ENCODE measurements at places on chromosomes 5 and 9.

- DNase-seq: no peak
Observed at GRCh38 chr9:93465855-93466254, 12.5 kb upstream of the FAM120AOS start.

DNA sequence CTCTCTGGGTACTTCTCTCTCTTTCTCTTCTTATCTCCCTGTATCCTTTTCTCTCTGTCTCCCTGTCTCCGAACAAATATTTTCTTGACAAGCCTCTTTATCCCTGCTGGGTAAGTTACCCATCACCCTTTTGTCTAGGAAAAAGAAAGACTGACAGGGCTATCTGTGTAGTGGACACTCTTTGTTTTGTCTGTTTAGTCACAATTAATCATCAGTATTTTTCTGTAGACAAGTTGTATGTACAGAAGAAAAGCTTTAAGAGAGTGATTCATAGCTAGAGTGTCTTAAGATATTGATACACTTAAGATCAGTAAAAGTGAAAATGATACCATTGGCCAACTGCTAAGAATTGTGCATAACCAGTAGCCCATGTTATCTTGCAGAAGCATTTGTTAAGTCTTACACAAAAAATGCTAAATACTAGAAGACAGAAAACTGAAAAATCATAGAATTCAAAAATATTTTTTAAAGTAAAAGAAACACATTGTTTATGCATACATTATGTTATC lies 1043.8 kb upstream of the EDIL3 start:
- no peak for DNase-seq

GRCh38 chr9:124884376-124884775 lies 22.4 kb downstream of the ARPC5L start:
- no peak for DNase-seq

- DNase-seq: no peak
Observed at GRCh38 chr9:4177970-4178758, 121.7 kb downstream of the GLIS3 start.

DNA sequence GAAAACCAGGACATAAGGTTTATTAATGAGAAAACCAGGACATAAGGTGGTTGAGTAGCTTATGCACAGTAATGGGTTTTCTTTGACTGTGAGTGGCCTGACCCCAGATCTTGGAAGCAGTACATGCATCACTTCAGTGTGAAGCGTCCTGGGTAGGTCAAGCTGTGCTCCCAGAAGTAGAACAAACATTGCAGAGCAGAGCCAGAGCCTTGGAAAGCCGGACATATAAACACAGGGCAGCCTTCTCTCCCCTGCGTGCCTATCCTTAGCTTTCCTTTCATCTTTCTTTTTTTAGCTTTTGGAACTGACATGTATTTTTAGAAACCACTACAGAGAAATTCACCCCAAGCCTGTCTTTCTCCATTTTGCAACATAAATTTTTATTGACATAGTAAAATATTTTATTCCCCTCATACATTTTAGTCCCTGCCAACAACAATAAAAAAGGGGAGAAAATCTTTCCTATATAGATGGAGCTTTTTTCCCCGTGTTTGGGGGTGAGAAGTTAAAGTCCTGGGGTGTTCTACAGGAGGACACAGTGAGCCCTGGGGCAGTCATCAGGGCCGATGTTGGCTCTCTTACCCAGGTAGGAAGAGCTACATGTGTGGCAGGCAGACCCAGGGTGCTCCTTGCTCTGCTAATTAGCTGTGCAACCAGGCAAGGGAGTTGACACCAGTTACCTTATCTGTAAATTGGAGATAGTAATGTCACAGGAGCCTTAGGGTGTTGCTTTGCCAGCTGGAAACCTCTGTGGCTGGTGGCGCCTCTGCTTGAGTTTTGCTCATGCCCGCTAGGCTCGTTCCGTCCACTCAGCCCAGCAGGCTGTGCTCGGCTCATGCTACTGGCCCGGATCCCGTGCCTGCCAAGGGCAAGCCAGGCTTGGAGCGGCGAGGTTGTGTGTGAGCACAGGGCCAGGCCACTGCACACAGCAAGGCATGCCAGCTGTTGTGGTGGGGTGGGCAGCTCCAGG lies 389.6 kb downstream of the KDM4C start:
- DNase-seq: no peak

DNA sequence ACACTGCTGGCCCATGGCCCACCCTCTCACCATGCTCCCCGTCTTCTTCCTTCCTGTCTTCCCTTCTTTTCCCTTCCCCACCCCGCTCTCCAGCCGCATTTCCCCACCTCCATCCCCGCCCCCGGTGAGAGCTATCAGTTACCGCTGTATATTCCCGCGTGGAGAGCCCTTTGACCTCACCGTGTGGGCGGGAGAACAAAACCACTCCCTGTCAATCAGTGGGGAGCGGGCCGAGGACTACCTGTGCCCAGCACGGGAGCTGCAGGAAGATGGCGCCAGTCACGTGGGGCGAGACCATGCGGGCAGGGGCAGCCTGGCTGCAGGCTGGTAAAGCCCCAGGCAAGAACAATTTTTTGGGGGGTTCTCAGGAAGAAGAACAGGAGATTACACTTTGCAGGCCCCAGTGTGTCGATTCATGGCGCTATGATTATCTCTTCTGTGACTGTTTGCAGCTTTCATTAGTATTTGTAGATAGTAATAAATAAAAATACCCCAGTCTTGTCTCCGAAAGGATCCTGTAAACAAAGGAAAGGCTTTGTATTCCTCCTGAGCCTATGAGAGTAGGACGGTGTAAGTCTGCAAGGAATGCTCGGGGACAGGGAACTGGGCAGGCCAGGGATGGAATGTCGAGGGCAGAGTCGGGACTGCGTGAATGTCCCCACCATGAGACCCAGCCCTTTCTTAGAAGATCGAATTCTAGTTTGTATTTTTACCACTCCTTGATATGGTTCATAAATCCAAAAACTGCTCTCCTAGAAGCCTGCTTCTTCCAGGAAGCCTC lies 14.8 kb upstream of the DMRT1 start:
- DNase-seq: no peak

DNA sequence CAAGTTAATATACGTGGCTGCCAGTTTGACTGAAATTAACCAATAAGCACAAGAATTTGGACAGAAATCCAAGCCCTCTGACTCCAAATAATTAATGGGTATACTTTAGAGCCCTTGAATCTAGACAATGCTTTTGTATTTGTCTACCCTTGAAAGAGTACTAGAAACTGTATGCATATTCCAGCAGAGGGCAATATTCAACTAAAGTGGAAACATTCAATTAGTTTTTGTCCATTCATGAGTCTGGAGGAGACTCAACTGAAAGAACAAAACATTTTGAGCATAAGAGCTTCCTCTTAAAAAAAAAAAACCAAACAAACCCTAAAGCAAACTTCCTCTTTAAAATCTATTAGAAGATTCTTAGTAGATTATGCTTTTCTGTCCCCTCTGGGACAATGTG lies 157.8 kb downstream of the ARHGEF28 start:
- DNase-seq: no peak

GRCh38 chr5:60340965-60341471 lies 358.9 kb downstream of the DEPDC1B start:
- DNase-seq: no peak

- DNase-seq: no peak
Observed at GRCh38 chr9:4289411-4290326, 10.2 kb downstream of the GLIS3 start.

GRCh38 chr5:67543720-67544270 lies 347.2 kb upstream of the CD180 start:
- DNase-seq: no peak

GRCh38 chr5:142011572-142012185 lies 1.1 kb downstream of the GNPDA1 start:
- DNase-seq: no peak

DNA sequence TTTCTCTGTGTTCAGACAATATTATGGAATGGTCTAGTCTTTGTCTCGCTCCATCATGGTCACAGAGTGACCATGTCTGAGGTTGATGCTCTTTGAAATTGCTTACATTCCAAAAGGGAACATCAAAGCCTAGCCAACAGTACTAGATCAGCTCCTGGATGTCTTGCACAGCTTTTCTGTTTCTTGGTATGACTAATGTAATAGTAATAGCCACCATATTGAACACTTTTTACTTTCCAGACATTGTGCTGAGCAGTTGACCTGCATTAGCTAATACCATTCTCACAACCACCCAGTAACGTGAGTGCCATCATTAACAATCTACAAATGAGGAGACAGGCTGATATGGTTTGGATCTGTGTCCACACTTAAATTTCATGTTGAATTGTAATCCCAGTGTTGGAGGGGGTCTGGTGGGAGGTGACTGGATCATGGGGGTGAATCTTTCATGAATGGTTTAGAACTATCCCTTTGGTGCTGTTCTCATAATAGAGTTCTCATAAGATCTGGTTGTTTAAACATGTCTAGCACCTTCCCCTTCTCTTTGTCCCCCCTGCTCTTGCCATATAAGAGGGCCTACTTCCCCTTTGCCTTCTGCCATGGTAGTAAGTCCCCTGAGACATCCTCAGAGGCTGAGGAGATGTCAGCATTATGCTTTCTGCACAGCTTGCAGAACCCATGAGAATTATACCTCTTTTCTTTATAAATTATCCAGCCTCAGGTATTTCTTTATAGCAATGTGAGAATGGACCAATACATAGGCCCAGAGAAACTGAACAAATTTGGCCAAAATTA lies 577.5 kb upstream of the CLINT1 start:
- no peak for DNase-seq

DNA sequence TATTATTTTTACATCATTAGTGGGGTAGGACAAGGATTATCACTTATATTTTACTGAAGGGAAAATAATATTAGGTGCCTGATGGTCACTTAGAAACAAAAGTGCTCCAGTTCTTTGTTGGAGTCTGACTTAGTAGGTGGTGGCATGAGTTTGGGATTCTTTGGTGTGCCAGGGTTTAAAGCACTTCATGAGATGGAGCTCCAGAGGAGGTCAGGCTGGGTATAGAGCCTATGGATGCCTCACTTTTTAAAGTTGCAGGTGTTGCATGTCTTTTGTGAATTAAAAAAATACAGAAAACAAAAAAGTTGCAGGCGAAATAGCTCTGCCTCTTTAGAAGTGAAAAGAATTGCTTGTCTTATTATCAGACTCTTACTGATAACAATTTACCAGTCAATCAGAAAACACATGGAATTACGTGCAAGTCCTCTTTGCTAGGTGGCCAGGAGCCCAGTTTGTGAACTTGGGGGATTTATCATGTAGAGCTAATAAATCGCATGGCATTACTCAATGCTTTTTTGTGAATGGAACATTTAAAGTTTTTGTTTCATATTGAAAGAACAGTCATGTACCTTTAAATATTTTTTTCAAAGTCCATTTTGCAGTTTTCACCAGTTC lies 1.6 kb downstream of the ITK start:
- no peak for DNase-seq

DNA sequence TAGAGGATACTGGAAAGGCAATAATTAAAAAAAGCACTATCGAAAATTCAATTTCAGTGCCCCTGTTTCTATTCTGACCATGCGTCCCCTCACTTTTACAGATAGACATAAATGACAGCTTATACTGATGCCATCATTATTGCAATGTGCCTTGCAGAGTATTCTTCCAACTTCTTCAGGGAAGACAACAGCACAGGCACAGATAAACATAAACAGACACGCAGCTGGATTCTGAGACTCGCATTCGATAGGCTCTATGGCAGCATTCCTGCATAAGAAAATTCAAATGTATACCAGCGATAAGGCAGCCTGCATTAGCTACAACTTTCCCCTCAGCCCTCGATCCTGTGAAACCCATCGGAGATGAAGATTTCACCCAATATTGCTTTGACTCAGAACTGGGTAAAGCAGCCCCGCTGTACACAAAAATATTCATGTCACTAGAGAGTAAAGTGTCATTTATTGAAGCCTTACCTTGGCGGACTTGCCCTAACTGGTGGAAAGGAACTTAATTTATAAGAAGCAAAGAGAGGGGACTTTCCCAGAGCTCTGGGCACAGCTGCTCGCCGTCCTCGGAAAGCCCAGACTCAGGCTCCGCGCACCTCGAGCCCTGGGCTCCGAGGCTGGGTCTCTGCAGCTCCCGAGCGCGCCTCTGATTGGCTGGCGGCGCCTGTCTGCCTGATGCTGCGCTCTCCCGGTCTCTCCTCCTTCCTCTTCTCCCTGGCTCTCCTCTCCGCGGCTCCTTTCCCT lies at the start of gene CDH18:
TSS of gene CDH18 (minus strand) at position 589 of the 750 bp plus-strand sequence. CDS start 149,214 bp downstream, outside the sequence.
- DNase-seq: no peak

GRCh38 chr5:68407311-68408239 lies 192.0 kb downstream of the PIK3R1 start:
- no peak for DNase-seq

DNA sequence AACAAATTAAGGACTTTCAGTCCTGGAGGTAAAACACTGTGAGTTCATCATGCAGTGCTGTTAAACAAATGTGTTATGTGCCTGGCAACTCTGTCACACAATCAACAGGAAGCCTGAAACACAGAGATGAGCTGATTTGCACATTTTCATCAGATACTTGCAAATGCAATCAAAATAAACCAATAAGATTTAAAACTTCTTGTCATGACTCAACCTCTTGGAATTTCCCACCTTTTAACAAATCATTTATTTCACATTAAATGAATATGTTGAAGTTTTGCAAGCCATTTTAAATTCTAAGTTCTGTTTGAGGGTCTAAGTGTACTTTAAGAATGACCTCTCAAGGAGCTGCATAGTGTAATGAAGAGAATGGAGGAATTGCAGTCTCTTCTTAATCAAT lies 64.4 kb downstream of the ANXA1 start:
- DNase-seq: no peak

DNA sequence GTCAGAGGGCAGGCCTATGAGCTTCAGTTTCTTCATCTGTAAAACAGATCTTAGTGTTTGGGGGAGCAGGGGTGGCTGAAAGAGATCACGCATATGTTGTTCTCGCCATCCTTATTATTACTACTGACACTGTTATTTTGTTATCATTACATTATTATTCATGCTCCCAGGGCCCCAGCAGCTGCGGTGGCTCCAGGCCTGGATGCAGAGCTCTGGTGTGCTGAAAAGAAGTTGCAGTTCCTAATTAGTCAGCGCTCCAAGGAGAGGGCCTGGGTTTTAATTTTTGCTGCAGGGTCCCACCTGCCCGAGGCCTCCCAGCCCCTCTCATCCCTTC lies 19.5 kb downstream of the CXXC5 start:
- no peak for DNase-seq

DNA sequence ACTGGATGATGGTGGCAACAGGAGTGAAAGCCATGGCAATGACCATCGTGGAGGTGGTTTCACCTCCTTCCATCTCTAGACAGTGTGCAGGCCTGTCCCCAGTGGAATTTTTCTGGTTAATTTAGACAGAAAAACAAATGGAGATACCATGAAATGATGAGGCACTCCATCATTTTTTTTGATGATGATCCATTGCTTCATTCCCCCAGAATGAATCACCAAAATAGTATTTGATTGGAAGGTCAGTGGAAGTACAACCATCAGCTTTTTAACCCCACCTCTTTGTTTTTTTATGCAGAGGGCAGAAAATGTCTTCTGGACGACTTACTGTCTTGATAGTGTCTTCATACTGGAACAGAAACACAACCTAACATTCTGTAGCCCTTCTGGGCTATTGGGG lies 42.6 kb upstream of the ADRA1B start:
- no peak for DNase-seq

DNA sequence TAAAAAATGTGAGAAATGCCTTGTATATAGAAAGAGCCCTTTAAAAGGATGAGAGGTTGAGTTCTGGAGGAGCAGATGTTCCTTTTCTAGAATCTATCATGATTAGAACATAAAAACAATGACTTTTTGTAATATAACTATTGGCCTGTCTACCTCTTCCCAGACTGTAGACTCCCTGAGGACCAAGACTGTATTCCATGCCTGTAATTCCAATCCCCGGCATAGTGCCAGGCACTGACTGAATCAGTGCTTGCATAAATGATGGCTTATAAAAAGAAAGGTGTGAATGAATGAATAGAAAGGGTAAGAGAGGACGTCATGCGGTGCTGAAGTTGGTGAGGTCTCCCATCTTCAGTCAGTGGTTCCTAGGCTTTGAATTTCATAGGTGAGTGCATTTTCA lies 92.6 kb upstream of the GDNF start:
- DNase-seq: no peak

All from NCI-H2107 (cell line).